ENCODE measurements at places on chromosomes 5 and 9.

GRCh38 chr5:160467555-160468362 is 46.1 kb downstream of the PTTG1 start:
- DNase-seq = peak; percentile 39

DNA sequence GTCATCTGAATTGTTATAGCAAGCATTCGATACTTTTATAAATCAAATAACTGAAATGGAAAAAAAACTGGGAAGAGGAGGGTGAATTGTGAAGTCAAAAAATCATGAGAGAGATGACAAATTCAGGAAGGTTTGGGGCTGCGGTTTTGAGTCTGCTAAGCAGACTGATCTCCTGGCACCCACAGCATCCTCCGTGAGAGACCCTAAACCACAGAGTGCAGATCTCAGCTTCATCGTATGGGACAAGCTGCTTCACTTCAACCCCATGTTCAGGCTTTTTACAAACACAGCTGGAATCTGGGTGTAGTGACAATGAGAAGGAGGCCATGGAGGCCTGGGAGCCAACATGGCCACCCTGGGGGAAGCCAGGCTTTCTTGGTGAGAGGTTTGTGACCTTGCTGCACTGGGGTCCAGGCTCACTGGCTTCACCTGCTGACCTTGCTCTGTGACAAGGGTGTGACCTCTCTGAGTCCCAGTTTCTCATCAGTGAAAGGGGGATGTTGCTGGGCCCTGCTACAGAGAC is 19.4 kb downstream of the USP20 start:
- DNase-seq = no peak

- DNase-seq = no peak
Measured at GRCh38 chr5:18102733-18103132, 468.5 kb downstream of the TAF11L14 start.

DNA sequence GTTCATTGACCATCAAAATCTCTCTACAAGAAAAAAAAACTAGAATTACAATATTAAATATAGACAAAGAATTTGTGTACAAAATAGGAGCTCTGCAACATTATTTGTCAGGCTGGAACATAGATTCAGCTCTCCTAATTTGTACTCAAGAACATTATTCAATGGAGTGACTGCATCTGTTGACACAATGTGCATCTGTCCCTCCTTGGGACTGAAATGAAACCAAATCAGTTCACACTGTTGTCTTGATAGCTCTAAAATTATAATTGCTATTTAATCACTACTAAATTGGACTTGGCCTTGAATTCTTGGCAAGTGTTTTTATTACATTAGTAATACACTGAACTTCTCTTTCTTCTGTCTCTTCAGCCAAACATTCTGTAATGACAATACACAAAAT is 47.7 kb downstream of the FTMT start:
- DNase-seq = no peak

GRCh38 chr5:160129841-160130240 is 10.6 kb upstream of the PWWP2A start:
- no peak for DNase-seq

DNA sequence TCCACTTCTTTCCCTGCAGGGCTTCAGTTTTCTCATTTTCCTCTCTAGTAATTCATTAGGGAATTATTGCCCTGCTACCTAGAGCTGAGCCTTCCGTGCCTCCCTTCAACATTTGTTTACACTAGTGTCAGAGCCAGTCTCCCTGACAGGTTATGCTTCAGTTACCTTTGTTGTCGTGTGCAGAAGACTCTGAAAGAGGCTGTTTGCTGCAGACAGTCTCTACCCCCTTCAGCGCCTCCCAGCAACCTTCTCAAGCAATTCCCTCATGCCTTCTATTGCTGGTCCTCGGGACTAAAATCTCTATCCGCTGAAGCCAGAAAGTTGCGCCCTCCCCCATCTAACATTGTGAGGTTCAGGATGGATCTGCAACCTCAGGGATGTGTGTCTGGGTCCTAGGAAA is 12.8 kb downstream of the RALGPS1 start:
- no peak for DNase-seq

- DNase-seq = no peak
Measured at GRCh38 chr9:77714077-77714549, 66.0 kb upstream of the GNA14 start.

- DNase-seq = no peak
Measured at GRCh38 chr5:174000076-174000475, 11.1 kb downstream of the C5orf47 start.

GRCh38 chr5:165139262-165139661 is 1633.8 kb downstream of the MAT2B start:
- DNase-seq = no peak

DNA sequence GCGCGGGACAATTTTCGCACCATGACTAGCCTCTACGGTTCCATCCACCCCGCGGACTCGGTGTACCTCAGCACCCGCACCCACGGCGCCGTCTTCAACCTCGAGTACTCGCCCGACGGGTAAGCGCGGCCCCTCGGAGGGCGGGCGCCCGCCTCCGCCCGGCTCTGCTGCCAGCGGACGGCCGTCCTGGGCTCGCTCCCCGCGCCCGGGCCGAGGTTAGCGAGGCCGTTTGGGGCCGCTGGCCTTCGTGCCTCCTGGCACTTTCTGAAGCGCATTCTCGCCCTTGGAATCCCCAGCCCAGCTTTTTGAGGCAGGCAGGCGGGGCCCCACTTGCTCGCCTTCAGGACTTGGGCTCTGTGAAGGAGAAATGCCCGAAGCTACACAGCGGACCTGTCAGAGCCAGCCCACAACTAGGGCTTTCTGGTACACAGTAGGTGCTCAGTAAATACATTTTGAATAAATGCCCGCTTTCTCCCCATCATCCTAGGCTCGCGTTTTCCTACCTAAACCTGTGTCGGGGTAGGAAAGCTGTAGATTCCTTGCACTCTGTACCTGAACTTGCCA is 772 bp downstream of the DCAF10 start:
- DNase-seq = no peak

DNA sequence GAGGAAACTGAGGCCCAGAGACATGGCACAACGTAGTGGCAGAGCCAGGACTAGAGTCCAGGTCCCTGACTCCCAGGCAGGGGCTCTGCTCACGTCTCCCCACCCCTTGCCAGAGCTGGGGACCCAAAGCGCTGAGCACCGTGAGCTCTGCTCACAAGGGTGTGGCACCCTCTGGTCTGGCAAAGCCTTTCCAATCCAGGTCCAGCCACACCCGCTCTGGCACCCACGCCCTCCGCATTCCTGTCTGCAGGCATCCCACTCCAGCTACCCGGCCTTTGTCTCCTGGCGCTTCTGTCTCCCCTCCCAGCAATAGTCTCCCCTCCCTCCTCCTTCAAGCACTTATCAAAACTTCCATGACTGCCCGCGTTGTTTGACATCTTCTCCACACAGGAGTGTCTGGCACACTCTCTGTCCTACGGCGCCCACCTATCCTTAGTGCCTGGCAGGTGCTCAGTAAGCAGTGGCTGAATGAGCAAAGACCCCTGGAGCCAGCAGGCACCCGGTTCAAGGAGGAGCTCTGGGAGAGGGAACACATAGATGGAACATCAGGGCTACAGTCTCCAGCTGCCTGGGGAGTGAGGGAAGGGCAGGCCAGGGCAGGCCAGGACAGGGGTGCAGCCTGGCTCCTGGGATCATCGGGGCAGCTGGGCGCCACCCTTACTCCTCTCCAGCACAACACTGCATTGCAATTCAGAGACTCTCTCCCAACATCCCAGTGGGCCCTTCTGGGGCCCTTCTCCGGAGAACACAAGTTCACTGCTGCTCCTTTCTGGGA is 12.0 kb downstream of the HIGD2A start:
- no peak for DNase-seq

- no peak for DNase-seq
Measured at GRCh38 chr5:139689631-139690063, 41.5 kb downstream of the CXXC5 start.

GRCh38 chr9:2785060-2785950 is 58.6 kb downstream of the PUM3 start:
- DNase-seq = no peak

- DNase-seq = no peak
Measured at GRCh38 chr5:64861281-64861680, 92.6 kb downstream of the CWC27 start.

- DNase-seq = no peak
Measured at GRCh38 chr5:173729079-173729765, 112.8 kb upstream of the BOD1 start.

- no peak for DNase-seq
Measured at GRCh38 chr5:152638996-152639552, 234.0 kb upstream of the NMUR2 start.

GRCh38 chr5:120419127-120419526 is 45.0 kb upstream of the PRR16 start:
- DNase-seq = no peak

- DNase-seq = no peak
Measured at GRCh38 chr5:151627650-151628049, 36.5 kb upstream of the FAT2 start.

DNA sequence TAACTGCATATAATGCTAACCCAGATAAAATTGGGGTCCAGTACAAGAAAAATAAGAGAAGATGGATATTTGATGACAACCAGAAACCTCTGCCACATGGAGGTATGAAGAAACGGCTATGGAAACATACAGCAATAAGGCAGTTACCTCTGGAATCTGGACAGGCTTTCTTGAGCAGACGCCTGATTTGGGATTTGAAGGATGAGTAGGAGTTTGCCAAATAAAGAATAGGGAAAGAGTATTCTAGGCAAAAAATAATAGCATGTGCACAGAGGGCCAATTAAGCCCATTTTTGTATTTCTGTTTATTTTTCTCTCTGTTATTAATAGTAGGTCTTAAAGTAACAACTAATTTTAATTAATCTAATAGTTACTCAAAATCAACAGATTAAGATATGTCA is 144.9 kb downstream of the ADAMTSL1 start:
- DNase-seq = no peak

- DNase-seq = no peak
Measured at GRCh38 chr9:18394847-18395351, 79.1 kb upstream of the ADAMTSL1 start.

GRCh38 chr5:179287631-179288030 is 57.6 kb downstream of the ADAMTS2 start:
- no peak for DNase-seq

- DNase-seq = no peak
Measured at GRCh38 chr9:16871336-16872151, 1.1 kb upstream of the BNC2 start.

DNA sequence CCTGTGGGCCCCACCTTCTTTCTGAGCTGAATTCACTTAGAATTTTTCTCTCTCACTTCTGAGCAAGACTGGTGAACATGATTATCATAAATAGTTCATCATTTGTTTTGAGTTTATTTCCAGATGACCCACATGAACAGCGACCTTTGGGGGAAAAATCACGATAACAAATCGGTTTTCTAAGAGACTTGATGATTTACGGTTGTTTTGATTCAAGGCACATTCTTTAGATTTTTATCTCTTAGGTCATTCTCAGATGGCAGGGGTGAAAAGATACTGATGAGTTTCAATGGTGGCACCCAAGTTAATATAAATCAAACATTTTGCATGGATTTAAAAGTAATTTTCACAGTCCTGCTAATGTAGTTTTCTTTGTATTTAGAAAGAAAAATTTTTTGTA is 95.1 kb downstream of the DMXL1 start:
- DNase-seq = no peak

DNA sequence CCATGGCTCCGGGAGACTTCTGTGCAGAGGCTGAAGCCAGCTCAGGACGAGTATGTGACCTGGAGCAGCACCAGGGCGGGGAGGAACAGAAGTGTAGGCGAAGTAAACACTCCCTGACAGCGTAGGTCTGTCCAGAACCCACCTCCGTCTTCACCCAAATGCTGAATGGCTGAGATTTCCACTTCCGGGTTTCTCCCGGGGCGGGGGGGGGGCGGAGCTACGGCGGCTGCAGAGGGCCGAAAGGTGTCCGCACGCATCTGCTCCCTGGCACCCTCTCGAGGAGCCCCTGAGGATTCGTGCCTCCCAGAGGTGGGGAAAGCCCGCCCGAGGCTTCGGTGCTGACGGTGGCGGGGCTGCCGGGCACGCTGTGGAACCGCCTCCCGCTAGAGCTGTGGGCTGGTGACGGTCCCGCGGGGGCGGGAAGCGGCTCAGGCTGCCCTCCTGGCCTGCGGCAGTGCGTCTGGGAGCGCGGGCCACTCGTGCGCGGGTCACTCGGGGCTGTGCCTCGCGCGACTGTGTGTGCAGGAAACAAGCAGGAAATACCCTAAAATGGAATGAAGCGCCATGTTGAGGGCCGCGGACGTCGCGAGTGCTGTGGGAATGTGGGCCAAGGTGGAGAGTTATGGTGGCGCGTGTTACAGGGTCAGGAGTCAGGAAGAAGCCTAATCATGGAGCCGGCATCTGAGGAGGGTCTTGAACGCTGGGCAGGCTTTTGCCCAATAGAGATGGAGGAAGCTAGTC is 1425.4 kb downstream of the FOXD4L5 start:
- no peak for DNase-seq

- no peak for DNase-seq
Measured at GRCh38 chr9:96646081-96646991, 8.8 kb downstream of the PRXL2C start.

GRCh38 chr9:14014218-14014617 is 299.7 kb downstream of the NFIB start:
- DNase-seq = no peak

DNA sequence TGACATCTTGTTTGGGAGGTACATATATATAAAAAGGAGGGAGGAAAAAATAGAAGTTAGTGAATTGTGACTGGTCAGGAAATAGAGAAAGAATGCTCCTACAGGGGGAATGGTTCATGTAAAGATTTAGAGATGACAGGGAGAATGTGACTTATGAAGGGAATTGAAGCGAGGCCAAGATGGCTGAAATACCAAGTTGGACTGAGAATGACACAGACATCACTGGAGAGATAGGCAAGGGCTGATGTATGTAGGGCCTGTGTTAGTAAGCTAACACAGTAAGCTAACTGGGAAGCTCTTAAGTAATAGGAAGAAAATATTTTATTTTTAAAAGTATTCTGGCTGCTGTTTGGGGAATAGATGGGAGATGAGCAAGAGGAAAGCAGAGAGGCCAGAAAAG is 286.3 kb downstream of the NNT start:
- DNase-seq = no peak

DNA sequence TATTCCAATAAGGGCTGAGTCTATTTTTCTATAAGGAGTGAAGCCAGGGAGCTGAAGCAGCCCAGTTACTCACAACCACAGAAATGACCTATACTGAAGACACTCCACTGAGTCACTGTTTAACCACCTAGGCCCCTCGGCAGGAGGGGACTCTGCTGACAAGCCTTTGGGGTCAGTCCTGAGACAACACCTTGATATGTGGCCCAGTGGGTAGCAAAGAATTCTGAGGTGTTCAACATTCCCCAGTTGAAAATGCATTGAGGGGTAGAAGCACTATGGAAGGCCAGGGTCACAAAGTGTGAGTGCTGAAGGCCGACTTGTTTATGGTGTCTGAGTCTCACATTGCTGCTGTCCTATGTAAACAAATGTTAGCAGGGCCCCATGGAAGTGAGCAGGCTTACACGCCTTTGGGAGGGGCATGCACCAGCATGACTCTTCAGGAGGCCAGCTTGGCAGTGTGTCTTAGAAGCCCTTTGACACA is 112.6 kb upstream of the NFIL3 start:
- DNase-seq = no peak

Data from activated naive CD4-positive, alpha-beta T cell (primary cell).